ENCODE measurements at places on chromosomes 5 and 9.

DNA sequence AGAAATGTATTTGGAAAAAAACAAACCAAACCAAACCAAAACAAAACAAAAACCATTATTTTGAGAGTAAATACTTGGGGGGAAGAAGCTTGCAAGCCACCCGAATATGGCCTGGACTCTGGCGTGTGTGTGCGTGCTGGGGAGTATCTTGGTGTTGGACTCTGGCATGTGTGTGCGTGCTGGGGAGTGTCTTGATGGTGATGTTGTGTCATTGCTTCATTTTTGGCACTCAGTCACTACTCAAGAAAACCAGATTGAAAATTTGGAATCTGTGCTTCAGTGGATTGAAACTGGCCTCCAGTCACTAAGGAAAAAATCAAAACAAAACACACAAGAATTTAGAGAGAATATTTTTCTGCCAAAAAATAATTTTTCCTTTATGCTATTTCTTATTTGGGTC is 76.1 kb downstream of the ARRDC3 start:
- DNase-seq, result no peak

GRCh38 chr5:50766042-50766441 is 99.6 kb downstream of the PARP8 start:
- DNase-seq, result no peak

DNA sequence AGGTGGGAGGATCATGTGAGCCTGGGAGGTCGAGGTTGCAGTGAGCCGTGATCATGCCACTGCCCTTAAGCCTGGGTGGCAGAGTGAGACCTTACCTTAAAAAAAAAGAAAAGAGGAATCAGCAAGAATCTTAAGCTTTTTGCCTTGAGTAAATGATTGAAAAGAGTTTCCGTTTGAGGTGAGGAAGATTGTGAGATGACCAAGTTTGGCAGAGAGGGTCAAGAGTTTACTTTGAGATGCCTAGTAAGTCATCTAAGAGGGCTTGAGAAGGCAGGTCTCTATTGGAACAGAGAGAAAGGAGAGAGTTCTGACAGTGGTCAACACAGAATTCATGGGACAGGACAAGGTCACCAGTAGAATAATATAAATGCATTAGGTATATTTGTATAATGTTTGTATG is 572.1 kb downstream of the TLE4 start:
- no peak for DNase-seq

GRCh38 chr5:8944005-8944404 is 601.9 kb downstream of the SEMA5A start:
- DNase-seq, result no peak

DNA sequence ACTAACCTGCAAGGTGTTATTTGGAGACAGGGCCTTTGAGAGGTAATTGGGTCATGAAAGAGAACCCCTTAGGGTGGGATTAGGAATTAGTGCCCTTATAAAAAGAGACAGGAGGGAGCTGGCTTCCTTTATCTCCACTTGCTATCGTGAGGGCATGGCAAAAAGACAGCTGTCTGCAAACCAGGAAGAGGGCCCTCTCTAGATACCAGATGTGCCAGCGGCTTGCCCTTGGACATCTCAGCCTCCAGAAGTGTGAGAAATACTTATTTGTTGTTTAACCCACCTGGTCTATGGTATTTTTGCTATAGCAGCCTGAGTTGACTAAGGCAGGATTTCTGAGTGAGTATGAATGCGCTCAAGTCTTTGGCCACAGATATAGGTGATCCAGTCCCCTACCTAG is 978 bp upstream of the RGS14 start:
- no peak for DNase-seq

- no peak for DNase-seq
These were observed 45.2 kb upstream of the ALDH1B1 start for GRCh38 chr9:38347271-38347671.

- DNase-seq, result no peak
These were observed 29.1 kb downstream of the JADE2 start for GRCh38 chr5:134554319-134555222.

GRCh38 chr5:25006237-25006636 is 361.5 kb upstream of the CDH10 start:
- DNase-seq, result no peak

DNA sequence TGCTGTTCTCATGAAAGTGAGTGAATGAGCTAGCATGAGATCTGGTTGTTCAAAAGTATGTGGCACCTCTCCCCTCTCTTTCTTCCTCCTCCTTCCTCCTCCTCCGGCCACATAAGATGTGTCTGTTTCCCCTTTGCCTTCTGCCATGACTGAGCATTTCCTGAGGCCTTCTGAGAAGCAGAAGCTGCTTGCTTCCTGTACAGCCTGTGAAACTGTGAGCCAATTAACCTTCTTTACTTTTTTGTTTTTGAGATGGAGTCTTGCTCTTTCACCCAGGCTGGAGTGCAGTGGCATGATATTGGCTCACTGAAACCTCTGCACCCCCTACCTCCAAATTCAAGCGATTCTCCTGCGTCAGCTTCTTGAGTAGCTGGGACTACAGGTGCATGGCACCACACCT is 6.1 kb downstream of the S100Z start:
- DNase-seq, result no peak

DNA sequence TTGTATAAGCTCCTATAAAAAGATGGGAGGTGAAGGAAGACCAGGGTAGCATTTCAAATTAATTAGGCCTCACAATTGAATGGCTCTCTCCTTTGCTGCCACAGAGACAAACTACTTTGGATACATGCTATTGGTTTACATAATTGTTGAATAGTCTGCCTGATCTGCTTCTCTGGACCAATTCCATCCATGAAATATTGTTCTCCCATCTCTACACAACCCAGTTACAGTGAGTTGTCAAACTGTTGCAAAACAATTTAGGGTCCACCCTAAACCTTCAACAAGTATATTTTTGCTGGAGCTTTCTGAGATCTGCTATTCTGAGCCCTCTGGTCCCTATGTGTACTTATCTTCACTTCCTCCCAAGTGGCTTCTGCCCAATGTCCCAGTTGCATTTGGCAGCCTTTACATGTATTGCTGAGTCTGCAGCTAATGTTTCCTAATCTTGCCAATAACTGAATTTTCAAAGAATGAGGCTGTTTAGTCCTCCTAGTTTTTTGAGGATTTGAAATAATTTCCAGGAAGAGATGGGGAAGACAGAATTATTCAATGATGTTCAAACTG is 38.9 kb downstream of the AGTPBP1 start:
- no peak for DNase-seq

- DNase-seq, result no peak
These were observed 226.5 kb upstream of the TUT7 start for GRCh38 chr9:86580688-86581087.

DNA sequence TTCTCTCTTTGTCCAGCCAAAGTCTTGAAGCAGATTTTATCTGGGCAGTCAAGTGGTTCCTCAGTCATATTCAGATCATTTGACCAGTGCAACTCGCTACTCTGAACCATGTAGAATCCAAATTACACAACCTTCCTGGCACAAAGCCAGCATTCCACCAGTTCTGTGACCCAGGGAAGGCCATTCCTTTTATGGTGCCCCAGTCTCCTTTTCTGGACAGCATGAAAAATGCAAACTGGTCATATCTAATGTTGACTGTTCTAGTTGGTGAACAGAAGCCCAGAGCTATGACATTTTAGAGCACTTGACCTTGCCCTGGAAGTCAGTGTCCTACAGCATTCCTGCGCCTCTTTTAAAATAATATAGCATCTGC is 364.6 kb downstream of the BRINP1 start:
- DNase-seq, result no peak

- DNase-seq, result peak; percentile 43
These were observed 664 bp upstream of the ARSB start for GRCh38 chr5:78985725-78986223.

- DNase-seq, result no peak
These were observed 143.6 kb downstream of the MRPS30 start for GRCh38 chr5:44952376-44952775.

GRCh38 chr5:69285448-69286116 is 47.0 kb downstream of the CCDC125 start:
- DNase-seq, result no peak

- no peak for DNase-seq
These were observed 519 bp upstream of the RAD50 start for GRCh38 chr5:132556153-132556762.

- DNase-seq, result no peak
These were observed 25.3 kb upstream of the ZNF608 start for GRCh38 chr5:124771761-124772160.

DNA sequence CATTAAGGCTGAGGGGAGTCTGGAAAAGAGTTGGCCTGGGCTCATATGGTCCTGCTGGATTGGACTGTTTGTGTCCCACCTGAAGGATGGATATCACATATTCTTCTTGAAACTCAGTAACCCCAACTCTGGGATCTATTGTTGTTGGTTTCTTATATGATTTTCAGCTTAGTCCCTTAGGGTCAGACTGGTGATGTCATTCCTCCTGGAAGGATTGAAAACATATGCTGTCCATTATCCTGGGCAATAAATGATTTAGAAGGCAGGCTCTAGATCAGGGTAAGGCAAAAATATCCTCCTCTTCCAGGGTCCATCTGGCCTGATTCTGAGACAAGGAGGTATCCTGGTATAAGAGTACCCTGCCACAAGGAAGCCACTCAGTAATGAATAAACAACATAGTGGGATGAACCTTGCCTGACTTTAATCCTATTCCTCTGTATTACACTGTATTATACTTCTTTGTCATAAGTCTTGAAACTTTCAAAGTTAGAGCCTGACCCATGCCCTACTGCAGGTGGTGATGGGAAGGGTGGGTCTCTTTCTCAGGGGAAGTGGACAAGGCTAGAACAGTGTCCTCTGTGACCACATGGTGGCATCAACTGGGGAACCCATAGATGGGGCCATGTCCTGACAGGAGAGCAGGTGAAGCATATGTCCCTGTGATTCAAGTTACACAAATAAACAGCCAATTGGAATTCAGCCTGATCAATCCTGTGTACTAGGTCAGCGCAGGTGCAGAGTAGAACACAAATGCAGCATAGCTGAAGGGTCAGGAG is 454.4 kb upstream of the TRPC7 start:
- no peak for DNase-seq

DNA sequence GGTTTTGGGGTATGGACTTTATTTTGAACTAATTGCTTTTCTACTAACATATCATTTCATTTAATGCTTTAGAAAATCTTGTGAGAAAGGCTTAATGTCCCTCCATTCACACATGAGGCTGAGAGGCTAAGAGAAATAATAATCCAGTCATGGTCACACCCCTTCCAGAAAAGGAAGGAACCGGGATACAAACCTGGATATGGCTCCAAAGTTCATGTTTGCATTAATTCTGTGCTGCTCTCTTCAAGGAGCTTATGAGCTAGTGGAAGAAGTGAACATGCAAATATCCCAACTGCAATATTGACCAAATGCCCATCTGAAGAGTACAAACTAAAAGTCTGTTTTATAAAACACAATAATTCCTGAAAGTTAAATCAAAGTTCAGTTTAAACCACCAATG is 732.1 kb upstream of the RIOK2 start:
- no peak for DNase-seq

DNA sequence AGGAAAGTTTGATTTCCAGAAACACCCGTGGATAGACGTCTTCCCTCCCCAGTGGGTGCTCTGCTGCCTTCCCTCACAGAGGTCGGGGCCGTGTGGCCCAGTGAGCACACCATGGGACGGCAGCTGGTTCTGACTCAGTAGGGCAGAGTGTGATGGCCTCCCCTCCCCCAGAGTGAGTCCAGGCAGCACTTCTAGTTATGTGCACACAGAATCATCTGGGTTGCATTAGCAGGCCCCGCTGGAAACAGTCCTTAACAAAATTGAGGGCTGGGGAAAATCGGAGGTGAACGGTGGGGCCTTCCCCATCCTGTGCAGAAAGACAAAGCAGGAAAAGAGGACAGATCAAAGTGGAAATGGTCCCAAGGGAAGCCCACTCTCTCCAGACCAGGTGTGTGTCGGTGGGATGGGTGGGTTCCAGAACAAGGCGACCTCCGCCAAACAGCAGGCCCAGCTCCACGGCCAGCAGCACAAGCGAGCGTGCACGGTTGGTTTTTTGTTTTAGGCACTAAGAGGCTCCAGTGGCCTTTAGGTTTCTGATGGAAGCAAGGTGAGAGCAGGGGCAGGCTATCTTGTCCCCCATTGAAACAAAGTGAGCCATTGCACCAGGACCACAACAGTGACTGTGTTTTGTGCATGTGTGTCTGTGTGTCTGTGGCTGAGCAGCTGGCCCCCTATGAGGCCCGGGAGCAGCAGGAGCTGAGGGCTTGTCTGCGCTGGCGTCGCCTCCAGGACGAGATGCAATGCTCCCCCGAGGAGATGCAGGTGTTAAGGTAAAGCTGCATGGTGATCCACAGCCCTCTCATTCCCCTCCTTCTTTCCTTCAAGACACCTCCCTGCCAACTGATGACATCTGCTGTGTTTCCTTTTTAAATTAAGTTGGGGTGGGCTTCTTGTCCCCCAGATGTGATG is 201.5 kb downstream of the AOPEP start:
- DNase-seq, result no peak

DNA sequence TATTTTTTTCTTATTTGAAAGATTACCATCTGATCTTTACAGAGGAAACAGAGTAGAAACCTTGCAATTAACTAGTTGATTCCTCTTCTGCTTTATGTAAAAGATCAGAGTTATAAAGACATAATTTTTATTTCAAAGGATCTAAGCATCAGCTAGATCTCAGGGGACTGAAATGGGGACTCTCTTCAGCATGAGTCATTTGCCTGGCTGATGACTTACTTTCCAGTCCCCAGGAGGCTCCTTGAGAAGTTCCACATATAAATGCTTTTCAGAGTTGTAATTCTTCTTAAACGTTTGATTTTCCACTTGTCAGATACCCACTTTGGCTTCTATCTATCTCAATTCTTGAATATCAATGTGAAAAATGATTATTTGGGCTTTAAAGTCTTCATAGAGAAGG is 389.4 kb downstream of the RAB3C start:
- DNase-seq, result no peak

GRCh38 chr9:38066914-38067858 is 1.8 kb downstream of the SHB start:
- no peak for DNase-seq

DNA sequence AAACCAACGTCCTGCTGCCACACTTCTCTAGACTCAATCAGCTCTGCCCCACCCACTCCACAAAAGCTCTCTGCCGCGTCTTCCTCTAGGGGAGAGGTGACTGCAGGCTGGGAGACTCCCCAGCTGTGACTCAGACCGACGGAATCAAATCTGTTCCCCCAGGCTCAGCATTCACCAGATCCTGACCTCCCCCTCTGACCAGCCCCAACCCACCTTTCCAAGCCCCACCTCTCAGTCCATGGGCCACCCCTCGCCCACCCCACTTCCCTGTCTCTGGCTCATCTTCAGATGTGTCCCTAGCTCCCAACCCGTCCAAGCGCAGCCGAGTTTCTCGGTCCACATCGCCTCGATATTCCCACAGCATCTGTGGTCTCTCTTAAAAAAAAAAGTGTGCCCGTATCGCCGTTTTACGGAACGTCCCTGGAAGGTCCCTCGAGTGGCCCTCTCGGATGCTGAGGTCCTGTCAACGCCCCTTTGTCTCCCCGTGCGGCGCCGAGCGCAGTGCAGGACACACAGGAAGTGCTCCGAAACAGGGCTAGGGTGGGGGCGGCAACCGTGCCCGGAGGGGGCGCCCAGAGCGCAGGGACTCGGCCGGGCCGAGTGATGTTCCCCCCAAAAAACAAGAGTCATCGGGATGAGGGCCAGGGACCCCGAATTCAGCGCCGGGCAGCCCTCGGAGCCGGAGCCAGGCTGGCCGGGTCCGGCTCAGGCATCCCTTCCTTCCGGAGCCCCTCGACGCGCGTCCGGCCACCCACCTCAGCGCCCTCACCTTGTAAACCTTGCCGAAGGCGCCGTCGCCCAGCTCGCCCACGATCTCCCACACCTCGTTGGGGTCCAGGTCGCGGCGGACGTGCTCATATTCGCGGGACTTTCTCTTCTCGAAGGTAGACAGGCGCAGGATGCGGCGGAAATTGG is 649 bp downstream of the STK10 start:
- peak; percentile 20 for DNase-seq

All from NCI-H774 (cell line).